ENCODE measurements at places on chromosomes 2 and 18. TPM values are rescaled to one million over a fixed set of nuclear protein-coding genes. Genes with fewer than 3 reads are reported as not detected.
A peak's percentile ranks its signal among the peaks of the same experiment; 100 is the strongest.

DNA sequence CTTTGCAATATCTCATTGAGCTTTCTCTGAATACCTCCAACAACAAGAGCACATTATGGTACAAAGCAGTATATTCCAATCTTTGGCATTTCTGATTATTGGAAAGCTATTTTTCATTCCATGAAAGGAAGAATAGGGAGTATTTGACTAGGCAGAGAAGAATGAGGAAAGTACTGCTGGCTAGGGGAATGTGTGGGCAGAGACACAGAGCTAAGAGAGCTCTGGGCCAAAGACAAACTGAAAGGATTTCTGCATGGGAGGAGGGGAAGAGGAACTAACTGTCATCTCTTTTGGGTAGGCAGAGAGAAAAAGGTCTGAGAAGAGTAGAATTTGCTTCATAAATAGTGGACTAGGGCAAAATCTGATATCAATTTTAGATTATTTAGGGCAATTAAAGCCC lies 150.8 kb downstream of the CCDC85A start:
- DNase-seq = peak; percentile 25

DNA sequence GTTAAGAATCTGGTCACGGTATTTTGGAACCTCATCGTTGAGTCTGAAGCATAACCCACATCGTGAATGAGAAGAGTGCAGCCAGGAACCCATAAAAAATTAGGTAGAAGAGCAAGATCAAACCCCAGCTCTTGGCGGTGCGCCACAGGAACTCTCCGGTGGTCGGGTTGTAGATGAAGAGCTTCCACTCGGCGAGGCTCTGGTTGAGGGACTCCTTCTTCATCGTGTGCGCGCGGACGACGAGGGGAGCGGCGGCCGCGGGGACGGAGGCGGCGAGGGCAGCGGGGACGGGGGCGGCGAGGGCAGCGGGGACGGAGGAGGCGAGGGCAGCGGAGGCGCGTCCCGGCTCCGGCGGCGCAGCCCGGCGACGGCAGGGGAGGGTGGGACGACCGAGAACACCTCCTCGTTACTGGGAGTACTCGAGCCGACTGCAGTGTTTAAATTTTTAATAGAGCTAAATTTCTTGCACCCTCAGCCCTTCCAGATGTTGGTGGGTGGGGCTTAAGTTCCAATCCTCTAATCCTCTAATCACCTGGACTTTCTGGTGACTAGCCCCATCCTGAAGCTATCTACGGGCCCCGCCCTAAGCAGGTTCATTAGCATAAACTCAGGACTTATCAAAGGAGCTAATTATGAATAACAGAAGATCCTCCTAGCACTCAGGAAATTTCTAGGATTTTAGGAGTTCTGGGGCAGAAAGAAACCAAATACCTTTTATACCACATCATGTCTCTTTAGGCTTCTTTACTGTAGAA lies 20.4 kb upstream of the PAPOLG start:
- no peak for DNase-seq

DNA sequence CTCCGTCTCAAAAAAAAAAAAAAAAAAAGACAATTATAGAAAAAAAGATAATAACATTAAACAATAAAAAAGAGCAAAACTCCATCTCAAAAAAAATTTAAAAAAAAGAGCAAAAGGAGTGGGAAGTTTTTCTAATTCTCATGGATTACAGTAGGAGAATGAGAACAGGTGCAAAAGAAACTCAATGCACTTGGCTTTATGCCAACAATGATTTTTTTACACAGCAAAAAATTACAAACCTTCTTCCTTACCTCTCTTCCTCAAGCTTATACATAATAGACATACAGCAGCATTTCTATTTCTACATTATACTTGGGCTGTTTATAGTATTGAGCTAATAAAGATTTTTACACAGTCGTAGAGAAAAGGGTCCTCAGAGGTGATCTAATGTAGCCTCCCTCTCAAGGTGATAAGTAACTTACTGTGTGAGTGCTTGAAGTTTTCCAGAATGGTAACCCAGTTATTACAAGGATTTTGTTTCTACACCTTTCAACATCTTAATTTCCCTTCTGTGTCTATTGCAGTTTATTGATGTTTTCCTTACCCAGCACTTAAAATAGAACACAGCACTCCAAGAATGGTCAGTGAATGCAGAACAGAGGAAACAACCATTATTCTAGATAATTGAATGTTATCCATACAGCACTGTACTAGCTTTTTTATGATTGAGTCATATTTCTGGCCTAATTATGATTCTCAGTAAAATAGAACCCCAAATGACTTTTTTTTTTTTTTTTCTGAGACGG lies 34.9 kb upstream of the RNF138 start:
- DNase-seq = no peak

DNA sequence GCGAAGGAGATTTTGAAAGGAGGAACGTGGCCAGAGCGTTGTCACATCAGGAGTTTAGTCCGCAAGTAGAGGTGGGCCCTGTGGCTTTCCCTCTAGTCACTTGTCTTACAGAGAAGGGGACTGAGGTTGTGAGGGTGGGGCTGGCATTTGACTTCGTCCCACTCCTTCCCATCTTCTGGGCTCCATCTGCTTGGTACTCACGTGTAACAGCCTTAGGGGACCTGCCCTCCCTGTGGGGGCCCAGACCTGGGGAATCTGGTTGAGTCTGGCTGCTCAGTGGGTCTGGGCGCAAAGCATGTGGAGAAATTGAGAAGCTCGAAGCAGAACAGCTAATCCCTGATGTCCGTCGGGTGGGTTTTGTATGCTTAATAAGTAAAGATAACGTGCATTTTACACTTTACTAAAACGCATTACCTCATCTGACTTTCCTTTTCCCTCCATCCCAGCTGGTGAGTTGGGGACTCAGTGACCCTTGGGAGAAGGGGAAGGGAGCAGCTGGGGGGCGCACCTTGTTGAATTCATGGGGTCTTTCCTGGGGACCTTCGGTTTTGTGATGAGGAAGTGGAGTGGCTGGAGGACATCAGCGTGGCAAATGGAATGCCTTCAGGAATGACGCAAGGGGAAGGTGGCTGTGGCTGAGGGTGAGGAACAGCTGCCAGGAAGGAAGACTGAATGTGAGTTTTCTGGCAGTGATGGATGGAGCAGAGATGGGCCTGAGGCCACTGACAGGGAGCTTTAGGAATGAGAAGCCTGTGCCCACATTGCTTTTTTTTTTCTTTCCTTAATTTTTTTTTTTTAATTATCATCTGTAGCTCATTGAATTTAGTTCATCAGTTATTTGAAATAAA lies 44.8 kb downstream of the ASAP2 start:
- DNase-seq = peak; percentile 95

GRCh38 chr18:41905786-41906527 lies 49.1 kb upstream of the PIK3C3 start:
- DNase-seq = peak; percentile 2

GRCh38 chr2:98560256-98560771 lies 48.0 kb downstream of the COA5 start:
- peak; percentile 90 for DNase-seq

DNA sequence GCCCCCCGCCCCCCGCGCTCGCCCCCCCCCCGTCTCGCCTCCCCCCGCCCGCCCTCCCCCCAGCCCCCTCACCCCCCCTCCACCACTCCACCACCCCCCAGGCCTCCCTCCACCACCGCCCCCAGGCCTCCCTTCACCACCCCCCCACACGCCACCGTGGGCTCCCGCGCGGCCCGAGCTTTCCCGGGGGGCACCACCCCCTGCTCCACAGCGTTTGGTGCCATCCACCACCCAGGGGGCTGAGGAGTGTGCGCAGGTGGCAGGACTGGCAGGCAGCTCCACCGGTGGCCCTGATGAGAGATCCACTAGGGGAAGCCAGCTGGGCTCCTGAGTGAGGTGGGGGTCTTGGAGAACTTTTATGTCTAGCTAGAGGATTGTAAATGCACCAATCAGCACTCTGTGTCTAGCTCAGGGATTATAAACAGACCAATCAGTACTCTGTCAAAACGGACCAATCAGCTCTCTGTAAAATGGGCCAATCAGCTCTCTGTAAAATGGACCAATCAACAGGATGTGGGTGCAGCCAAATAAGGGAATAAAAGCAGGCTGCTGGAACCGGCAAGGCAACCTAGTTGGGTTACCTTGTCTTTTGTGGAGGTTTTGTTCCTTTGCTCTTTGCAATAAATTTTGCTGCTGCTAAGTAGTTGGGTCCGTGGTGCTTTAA lies 43.0 kb upstream of the ITSN2 start:
- DNase-seq = no peak

GRCh38 chr2:9950521-9951271 lies 797 bp upstream of the GRHL1 start:
- DNase-seq = peak; percentile 36

GRCh38 chr18:71673498-71673897 lies 870.6 kb downstream of the CBLN2 start:
- DNase-seq = no peak

DNA sequence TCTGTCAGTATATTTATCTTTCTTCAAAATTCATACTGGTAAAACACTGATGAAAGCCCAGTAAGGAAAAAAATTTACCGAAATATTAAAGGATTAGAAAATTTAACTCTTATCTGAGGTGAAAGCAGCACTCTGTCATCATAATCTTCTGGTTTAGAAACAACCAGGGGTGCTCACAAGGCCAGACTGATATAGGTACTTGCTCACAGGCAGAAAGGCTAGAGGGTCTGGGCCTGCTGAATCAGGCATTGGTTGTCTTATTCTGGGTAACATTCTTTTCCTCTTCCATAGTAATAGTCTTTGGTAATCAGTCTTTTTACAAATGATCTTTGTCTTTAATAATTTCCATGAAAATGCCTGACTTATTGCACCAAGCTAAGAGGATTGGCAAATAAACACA lies 221.4 kb upstream of the TFPI start:
- DNase-seq = peak; percentile 1

GRCh38 chr18:79964330-79965118 lies at the start of gene HSBP1L1:
Gene HSBP1L1 (plus strand): TSS chr18:79964643. CDS start chr18:79964736, 93 bp downstream.
- peak; percentile 32 for DNase-seq

DNA sequence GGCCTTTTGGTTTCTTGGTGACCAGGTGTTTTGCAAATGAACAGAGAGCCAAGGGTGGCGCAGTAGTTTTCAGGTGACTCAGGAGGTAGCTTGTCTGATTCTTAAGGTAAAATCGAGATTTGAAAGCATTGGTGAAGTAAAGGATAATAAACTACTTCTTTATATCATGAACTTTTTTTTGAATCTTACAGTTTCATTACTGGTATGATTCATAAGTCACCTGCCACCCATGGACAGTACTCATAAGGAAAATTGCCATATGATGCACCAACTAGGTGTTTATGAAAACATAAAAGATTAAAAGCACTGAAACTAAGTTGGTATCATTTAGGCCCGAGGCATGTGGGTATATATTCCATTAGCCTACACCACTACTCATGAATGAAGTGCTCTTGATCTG lies 84.1 kb upstream of the MGAT5 start:
- DNase-seq = no peak

GRCh38 chr2:56505885-56506284 lies 322.1 kb downstream of the CCDC85A start:
- DNase-seq = no peak

DNA sequence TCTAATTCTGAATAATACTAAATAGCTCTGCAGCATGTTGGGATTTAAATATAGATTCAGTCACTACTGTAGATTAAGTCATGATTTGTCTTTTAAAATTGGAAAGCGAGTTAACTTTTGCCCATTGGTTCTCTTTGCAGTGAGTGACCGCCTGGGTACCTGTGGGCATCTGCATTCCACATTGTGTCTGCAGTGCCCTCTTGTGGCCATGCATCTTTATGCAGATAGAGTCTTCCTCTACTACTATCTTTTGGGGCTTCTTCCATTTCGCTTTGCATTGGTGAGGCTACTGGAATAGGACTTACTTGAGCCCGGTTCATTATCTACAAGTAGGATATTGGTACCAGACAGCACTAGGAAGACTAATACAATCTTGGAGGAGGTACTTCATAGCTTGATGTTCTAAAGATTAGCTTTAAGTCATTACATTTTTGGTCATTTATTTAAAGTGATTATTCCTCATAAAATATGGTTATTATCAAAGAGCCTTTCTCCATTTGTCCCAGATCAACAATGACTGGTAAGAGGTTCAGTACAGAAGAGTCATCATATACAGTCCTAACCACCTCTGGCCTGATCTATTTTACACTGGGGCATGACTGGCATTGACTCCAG lies 203.0 kb downstream of the SOCS6 start:
- DNase-seq = peak; percentile 65

- DNase-seq = no peak
Observed at GRCh38 chr2:240584486-240585031, 2.0 kb upstream of the CAPN10 start.

DNA sequence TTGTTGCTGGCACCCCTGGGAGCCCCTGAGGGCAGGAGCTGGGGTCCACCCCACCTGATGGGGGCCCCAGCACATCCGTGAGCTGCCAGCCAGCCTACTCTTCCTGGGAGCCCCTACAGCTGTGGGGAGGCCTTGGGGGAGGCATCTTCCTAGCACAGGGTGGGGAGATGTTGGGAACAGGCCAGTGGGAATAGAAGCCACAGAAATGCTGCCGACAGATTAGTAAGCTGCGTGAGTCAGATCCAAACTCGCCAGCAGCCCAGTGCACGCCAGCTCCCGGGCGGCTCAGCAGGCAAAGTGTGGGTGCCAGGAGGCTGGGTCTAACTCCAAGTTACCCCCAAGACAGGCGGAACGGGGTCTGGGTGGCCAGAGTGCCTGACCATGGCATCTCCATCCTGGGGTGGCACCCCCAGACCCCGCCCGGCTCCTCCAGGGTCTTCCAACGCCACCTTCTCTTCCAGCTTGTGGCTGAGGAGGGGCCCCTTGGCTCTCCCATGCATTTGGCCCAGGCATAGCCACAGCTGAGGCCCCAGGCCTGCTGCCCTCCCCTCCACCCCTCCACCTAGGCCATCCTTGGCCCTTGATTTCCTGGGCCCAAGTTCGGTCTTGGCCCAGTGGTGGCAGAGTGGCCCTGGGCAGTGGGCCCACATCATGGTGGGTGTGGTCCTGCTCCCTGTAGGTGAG lies 15.3 kb downstream of the CROCC2 start:
- DNase-seq = peak; percentile 85

- no peak for DNase-seq
Observed at GRCh38 chr2:170365003-170365402, 187.1 kb downstream of the MYO3B start.

GRCh38 chr2:174593574-174594203 lies 3.9 kb downstream of the WIPF1 start:
- peak; percentile 78 for DNase-seq

- DNase-seq = peak; percentile 59
Observed at GRCh38 chr2:143525402-143525860, 396.2 kb downstream of the ARHGAP15 start.

DNA sequence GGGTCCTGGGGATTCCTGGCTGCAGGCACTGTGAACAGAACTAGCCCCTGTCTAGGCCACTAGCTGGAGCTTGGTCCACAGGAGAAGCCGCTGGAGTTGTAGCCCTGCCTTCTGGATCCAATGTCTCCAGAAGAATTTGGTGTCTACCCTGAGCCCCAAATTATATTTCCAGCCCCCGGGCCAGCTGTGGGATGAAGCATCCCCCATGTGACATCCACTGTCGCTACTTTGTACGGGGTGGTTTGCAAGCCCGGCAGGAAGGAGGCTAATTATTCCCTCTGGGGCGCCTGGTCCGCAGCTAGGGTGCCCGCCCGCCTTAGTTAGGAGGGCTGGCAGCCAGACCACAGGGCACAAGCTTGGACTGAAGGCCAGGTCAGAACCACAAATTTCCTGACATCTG lies 106.5 kb downstream of the SMAD7 start:
- DNase-seq = peak; percentile 19

The MCM6 gene
- total RNA-seq = 40.8 TPM

The LCT gene
- not detected for total RNA-seq

The TMEM169 gene
- not detected for total RNA-seq

The SERPINB4 gene
- total RNA-seq = 0.05 TPM

The GALNT13 gene
- 0.05 TPM for total RNA-seq

The PSMA8 gene
- 0.15 TPM for total RNA-seq

The DCC gene
- total RNA-seq = not detected

The KRTCAP3 gene
- not detected for total RNA-seq

The STK39 gene
- 14.4 TPM for total RNA-seq

The EVX2 gene
- not detected for total RNA-seq
